Esophagus mucosa (tissue), 1 donor: ENCODE measurements at places on chromosomes 12 and 14.

- ATAC-seq, result no peak
Measured at GRCh38 chr12:31491241-31491794, 99.6 kb downstream of the DENND5B start.

DNA sequence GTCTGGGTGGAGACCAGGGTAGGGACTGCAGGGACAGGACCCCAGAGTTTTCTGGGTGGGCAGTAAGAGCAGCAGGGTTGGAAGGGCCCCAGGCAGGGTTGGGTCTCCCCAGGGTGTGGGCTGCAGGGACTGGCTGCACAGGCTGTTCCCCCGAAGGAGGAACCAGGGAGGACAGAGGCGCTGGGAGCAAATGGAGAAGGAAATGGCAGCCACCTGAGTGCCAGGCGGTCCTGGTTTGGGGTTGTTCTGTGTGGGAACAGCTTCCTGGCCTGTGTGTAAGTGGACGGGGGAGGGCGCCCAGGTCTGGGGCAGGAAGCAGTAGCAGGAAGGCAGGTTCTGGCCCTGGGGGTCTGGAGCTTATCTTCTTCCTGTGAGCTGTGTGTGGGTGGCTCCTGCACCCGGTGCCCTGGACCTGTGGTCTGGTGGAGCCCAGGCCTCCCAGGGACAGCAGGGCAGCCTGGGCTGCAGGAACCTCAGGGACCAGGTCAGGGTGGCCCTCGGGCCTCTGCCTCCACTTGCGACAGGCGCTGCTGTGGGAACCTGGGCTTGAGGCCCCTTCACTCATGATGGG lies 372.8 kb downstream of the TMEM121 start:
- no peak for ATAC-seq

- ATAC-seq, result no peak
Measured at GRCh38 chr12:65756956-65757511, 67.2 kb upstream of the HMGA2 start.

DNA sequence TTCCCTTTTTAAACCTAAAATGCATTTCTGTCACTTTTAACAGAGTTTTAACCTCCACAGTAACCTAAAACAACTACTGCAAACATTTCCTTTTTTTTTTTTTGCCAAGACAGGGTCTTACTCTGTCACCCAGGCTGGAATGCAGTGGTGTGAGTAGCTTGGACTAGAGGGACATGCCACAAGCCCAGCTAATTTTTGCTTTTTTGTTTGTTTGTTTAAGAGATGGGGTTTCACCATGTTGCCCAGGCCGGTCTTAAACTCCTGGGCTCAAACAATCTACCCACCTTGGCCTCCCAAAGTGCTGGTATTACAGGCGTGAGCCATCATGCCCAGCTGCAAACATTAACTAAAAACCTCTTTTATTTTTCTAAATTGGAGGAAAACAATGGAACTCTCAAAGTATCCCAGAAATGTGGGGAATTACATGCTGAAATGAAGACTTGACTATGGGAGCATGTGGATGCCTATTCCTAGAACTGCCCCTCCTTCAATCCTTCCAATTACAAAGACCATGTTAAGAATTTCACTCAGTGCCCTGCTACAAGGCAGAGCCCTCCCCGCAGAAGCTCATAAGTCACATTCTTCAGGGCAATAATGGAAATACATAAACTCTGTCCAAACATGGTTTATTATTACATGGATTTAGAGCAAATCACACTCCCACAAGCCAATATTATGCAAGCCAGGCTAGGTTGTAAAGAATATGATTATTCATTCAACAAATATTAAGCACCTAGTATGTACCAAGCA lies 66.9 kb downstream of the C12orf56 start:
- no peak for ATAC-seq

GRCh38 chr12:103272949-103273348 lies 222.8 kb downstream of the C12orf42 start:
- ATAC-seq, result no peak

DNA sequence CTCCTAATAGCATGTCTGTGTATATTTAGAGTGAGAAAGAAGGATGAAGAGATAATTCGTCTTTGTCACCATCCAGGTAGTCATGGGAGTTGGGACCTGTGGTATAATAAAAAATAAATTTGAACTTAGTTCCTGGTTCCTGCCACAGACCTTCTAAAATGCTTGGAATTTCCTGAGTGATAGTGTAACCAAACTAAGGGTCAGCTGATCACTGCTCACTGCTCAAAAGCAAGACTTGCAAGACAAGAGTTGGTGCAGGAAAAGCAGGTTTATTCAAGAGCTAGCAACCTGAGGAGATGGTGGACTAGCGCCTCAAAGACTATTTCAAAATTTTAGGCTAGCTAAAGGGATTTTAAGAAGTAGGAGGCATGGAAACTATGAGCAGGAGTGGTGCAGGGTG lies 19.1 kb downstream of the ANG start:
- peak; percentile 87 for ATAC-seq

- no peak for ATAC-seq
Measured at GRCh38 chr14:42200957-42201356, 594.3 kb downstream of the LRFN5 start.
